ENCODE measurements at places on chromosomes 4 and X. TPM values are rescaled to one million over a fixed set of nuclear protein-coding genes. Genes with fewer than 3 reads are reported as not detected.

- DNase-seq, result no peak
These were observed 40.3 kb upstream of the ATXN3L start for GRCh38 chrX:13360146-13360545.

The ENPEP gene
- 0.80 TPM for total RNA-seq

The TRIML1 gene
- total RNA-seq, result not detected

DNA sequence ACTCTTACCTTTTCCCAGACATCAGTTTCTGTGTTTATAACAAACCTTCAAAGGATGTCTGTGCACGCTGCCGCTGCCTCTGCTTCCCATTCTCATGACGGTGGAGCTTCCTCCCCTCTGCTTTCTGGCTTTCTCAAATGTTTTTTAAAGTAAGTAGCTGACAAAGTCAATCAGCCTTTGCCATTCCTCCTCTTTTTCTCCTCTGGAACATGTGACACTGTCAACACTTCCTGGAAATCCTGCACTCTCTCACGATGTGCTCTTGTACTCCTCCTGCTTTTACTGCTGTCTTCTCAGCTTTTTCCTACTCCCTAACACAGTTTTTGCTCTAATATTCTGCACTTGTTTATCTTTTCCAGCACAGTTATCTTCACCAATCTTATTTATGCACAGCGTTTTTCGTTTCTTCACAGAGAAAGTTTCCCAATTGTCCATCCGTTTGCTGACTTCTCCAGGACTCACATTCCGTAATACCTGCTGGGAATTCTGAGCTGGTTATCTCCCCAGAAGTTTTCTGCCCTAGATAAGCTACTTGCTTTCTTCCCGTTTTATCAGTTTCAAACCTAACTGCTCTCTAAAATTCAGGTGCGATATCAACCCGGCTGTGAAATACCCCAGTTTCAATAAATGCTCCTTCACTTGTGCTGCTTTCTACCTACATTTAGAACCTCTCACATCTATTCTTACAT, 465.6 kb upstream of the AGA start:
- DNase-seq, result no peak

- DNase-seq, result no peak
These were observed 85.7 kb upstream of the MTM1 start for GRCh38 chrX:150482537-150483206.

DNA sequence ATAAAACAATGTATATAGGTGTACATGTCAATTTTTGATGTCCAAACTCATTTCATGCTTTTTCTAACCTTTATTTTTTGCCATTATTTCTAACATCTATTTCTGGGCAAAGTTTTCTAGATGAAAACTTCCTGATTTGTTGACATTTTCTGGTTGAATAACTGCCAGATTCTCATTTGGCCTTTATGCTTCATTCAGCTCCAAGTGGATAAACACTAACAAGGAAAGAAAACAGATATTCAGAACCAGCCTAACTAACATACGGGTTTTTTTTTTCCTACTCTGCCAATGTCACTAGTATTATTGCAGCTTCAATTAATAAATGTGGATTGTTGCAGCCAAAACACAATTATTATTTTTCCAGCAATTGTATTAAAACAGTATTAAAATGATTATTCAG, 50.9 kb upstream of the RAP1GDS1 start:
- no peak for DNase-seq

All from transverse colon (tissue), 4 donors.